ENCODE measurements at places on chromosomes 5 and 9.

DNA sequence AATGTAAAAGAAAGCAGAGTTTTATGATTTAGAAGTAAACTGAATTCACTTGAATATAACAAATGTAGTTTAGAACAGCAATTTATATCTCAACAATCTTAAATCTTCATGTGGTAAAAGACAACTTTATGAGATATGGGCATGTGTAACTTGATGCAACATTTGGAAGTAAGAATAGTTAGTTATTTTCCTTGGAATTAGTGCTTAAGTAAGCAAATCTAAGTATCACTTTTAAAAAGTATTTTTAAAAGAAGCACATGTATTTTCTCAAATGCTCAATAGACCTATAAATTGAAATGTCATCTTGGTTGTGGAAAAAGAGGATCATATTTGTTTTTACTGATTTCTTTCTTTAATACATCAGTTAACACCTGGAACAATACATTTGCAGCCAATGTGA lies 340.3 kb upstream of the CDH6 start:
- no peak for DNase-seq

DNA sequence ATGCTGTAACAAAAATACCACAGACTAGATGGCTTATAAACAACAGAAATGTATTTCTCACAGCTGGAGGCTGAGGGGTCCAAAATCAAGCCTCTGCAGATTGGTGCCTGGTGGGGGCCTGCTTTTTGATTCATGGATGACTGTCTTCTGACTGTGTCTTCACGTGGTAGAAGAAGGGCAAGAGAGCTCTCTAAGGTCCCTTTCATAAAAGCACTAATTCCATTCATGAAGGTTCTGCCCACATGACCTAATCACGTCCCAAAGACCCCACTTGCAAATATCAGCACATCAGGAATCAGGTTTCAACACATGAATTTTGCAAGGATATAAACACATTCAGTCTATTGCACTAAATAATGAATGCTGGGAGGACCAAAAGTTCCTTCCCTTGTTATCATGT lies 278.4 kb downstream of the MARCHF11 start:
- no peak for DNase-seq

DNA sequence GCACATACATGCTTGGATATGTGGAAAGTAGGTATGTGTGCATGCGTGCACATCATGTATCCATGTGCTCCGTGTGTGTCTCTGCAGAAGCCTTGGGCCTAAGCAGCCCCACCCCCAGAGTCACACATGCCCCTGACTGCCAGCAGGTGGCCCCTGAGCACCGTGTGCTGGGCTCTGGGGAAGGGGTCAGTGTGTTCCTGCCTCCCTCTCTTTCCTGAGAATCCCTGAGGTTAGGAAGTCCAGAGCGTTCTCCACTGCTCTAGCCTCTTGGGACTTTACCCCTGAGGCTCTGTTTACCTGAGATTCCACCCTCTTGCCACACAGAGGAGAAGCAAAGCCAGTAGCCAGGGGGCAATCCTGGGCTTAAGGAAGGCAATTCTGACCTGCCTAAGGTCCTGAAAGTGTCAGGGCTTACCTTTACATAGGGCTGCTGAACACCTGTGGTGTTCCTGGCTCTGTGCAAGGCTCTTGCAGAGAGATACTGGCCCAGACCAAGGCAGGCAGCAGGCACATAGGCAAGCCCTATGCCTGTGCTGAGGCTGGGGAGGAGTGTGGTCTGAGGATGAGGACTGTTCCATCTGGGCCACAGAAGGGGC lies 207.3 kb downstream of the TMEM38B start:
- peak; percentile 39 for DNase-seq

- DNase-seq = no peak
These were observed 24.8 kb downstream of the RANBP3L start for GRCh38 chr5:36276864-36277263.

GRCh38 chr5:77987331-77987730 lies 211.2 kb upstream of the TBCA start:
- DNase-seq = no peak

GRCh38 chr5:71719063-71719964 lies at the start of gene CARTPT:
TSS of gene CARTPT (plus strand) at chr5:71719275. CDS start at chr5:71719294, 19 bp downstream.
- DNase-seq = peak; percentile 40

- no peak for DNase-seq
These were observed 65.8 kb downstream of the MTX3 start for GRCh38 chr5:79924936-79925893.

GRCh38 chr5:77409870-77410621 lies 82.1 kb downstream of the WDR41 start:
- no peak for DNase-seq

GRCh38 chr5:110702704-110703103 lies 23.8 kb downstream of the TMEM232 start:
- no peak for DNase-seq

GRCh38 chr9:110408598-110408997 lies 70.9 kb upstream of the TXNDC8 start:
- no peak for DNase-seq

- no peak for DNase-seq
These were observed 10.2 kb upstream of the TMED7 start for GRCh38 chr5:115636008-115636407.

DNA sequence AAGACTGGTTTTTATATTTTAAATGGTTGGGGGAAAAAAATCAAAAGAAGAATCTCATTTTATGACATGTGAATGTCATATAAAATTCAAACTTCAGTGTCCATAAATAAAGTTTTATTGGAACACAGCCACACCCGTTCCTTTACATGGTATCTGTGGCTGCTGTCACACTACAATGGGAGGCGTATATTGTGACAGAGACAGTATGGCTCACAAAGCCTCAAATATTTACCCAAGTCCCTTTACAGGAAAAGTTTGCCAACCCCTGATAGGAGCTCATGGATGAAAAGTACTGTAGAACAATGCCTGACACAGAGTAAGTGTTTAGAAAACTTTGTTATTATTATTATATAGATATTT lies 5.2 kb upstream of the DUSP1 start:
- no peak for DNase-seq
